ENCODE measurements at places on chromosomes 6 and 20.

GRCh38 chr20:17655286-17655651 is 26.8 kb downstream of the RRBP1 start:
- no peak for DNase-seq

DNA sequence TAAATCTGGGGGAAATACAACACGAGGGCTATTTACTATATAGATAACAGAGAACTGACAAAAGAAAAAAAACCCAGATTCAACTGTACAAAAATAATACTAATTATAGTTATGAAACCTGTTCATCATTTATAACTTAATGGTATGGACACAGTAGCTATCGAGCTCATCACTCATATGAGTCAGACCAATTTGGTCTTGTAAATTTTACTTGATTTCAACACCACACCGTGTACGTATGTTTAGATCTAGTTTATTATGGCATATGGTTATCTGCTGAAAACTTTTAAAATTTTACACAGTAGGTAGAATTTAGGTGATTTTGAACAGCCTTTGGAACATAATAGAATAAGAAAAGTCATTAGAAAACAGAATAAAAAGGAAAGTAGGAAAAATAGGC is 5.5 kb downstream of the MYLK4 start:
- no peak for DNase-seq

GRCh38 chr6:111553580-111553979 is 52.1 kb downstream of the TRAF3IP2 start:
- no peak for DNase-seq

DNA sequence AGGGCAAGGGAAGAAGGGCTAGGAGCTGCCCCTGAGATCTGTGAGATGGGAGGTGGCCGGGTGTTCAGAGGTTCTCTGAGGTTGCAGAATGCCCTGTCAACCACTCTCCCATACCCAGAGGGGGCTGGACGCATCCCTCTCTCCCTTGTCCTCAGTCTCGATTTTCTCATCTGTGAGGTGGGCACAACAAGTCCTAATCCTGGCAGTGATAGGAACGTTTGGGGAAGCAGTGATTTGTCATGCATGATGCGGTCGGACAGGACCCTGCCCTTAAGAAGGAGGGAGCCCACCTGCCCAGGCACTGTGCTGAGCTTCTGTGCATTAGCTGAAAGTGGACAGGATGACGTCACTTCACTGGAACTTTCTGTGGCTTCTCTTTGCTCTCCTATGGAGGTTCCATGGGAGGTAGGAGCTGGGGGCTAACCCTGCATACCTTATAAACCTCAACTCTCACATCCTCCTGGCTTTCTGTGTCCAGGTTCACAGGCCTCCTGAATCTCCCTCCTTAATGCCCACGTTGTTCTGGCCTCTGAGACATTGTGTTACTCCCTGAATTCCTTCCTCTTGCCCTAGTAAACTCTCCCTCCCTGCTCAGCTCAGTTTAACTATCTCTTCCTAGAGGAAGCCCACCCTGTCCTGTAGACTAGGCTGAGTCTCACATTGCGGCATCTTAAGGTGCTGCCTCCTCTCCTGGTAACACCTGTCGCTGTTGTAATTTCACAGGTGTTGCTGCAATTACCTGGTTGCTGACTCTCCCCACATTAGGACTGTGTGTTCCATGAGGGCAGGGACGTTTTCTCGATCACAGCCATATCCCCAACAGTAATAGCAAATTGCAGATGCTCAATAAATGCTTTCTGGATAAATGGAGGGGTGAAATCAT is 30.1 kb upstream of the CSNK2A1 start:
- no peak for DNase-seq

DNA sequence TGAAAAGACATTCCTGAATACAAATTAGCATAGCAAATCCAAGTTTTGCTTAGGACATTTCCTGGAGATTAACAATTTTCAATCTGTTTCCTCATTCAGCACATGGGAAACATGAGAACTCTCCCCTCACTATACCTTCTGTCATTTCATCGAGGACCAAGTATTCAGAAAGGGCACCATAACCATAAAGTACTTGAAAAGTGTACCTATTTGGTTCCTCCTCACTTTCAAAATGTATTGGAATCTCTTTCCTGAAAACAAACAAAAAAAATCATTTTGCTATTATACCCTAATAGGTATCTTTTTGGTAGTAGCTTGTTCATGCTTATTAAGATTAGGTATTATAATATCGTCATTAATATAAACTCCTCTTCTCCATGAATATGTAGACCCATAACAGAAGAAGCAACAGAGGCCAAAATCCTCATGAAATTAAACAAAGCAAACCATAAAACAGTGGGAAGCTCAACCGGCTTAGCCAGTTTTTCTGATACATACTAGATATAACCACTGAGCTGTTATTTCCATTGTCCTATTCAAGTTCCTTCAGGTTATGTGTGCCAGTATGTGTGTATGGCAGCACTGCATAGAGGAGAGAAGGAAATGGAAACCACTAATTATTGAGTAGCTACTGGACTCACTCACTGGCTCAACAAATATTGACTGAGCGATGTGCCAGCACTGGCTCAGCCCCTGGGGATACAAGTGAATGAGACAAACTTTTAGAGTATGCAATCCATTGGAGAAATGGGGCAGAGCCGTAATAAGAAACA is 274.0 kb downstream of the MAFB start:
- DNase-seq: no peak

GRCh38 chr20:23136893-23137745 is 51.0 kb upstream of the CD93 start:
- DNase-seq: no peak

- no peak for DNase-seq
These were observed 41.6 kb downstream of the PRND start for GRCh38 chr20:4763261-4763660.

DNA sequence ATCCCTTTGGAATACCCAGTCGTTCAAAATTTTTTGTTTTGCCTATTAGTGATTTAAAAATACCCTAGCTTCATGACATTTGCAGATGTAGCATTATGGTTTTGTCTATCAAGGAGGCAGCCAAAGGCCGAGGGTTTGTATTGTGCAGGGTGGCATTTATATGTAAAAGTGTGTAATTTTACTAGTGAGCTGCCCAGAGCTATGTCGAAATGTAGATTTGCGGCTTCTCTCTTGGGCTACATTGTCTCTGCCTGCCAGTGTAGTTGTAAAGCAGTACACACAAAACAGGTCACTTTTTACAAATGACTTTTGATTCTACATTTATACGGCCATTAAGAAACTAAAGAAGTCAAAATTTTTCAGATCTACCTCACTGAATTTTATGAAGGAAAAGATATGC is 87.7 kb downstream of the TSHZ2 start:
- no peak for DNase-seq

GRCh38 chr6:32116674-32117073 is 7.5 kb upstream of the TNXB start:
- DNase-seq: no peak

DNA sequence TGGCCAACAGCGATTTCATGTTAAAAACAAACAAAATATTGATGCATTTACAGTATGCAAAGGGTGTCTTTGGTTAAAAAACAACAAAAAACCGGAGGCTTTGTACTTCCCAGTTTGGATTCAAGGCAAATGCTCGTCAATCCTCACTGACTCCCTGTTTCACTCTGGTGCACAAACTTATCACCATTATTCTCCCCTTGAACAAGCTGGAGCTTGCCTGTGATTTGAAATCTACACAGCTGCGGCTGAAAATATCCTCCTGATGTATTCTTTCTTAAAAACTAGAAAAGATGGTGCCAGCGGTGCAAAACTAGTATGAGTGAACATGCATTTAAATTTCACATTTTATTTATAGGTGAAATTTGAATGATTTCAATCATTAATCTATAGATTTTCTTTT is 3.3 kb downstream of the PERP start:
- no peak for DNase-seq

DNA sequence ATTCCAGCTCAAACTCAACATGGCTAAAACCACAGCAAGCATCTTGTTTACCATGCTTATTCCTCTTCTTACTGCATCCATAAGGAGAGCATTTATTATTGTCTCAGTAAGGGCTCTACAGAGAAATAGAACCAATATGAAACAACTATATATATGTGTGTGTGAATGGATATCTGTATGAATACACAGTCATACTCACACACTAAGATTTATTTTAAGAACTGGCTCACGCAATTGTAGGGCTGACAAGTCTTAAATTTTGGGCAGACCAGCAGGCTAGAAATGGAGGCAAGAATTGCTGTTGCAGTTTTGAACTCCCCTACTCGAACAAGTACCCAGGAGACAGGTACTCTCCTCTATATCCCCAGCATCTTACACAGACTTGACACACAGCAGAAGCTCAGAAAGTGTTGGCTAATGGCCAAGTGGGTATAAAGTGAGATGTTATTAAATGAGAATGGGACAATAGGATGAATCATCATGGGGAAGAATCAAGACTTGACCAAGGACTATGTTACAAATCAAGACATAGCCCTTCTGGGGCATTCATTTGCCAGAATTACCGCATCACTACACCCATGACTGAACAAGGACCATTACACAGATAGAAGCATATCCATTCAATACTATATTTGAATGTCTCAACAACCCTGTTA is 13.0 kb downstream of the ZHX3 start:
- no peak for DNase-seq
